Stimulated activated CD8-positive, alpha-beta memory T cell treated with anti-CD3 and anti-CD28 coated beads, Interleukin-2, amount 100 ng/mL, for 48 hours (primary cell): ENCODE measurements at places on chromosomes 3 and 15.

DNA sequence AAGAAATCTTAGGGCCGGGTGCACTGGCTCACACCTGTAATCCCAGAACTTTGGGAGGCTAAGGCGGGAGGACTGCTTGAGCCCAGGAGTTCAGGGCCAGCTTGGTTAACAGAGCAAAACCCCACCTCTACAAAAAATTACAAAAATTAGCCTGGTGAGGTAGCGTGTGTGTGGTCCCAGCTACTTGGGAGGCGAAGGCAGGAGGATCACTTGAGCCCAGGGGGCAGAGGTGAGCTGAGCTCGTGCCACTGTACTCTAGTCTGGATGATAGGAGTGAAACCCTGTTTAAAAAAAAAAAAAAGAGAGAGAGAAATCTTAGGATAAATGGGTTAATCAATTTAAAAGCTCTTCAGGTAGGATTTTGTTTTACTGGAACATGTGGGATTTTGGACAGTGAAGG is 31.2 kb upstream of the DUT start:
- DNase-seq, result no peak

- no peak for DNase-seq
Observed at GRCh38 chr3:64344721-64345207, 119.5 kb upstream of the PRICKLE2 start.

DNA sequence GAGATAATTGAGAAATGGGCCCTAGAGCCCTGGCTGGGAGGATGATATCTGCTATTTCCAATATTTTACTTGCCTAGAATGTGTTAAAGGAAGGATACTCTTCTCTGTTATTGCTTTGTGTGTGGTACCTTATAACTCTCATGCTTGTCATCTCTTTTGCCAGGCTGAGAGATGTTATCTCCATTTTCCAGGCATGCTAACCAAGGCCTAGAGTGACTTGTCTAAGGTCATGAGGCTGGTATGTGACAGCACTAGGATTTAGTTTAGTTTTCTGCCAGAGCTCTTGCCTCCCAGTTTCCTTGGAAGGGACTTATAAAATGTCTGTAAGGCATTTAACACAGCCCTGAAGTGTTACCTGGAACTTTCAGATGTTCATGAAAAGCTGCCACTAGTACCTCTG is 1.4 kb downstream of the CLK3 start:
- no peak for DNase-seq

DNA sequence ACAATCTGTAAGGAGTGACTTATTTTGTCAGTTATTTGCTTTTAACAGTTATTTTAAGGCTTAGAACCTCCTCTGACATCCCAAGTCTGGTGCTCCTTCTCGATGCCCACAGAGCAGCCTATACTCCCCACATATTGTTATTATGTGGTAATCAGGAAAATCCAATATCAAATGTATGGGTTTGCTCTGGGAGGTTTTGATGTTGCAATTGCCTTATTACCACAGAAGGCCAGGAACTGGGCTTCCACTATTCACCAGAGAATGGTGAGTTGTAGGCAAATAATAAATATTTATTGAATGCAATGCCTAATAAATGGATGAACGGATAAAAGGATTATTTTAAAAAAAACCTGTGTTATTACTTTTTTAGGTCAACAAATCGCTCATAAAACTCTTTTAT is 12.2 kb downstream of the NEK10 start:
- DNase-seq, result no peak

- no peak for DNase-seq
Observed at GRCh38 chr15:39239562-39239961, 341.3 kb upstream of the THBS1 start.

DNA sequence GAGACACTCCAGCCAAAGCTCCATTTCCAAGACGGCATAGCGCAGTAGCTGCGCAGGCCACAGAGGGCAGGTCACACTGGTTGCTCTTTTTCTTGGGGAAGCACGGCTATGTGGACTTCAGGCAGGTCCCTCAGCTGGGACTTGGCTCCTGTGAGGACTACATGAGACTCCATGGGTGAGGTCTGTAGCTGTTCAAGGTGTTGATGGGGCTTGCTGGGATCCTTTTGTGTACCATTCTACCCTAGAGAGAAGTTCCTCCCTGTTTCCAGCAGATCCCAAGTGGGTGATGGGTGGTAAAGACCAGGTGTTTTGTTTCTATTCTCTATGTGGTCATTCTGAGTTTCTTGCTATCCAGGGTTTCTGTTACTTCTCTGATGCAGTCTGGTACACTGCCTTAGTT is 183.3 kb downstream of the LPP start:
- DNase-seq, result no peak

DNA sequence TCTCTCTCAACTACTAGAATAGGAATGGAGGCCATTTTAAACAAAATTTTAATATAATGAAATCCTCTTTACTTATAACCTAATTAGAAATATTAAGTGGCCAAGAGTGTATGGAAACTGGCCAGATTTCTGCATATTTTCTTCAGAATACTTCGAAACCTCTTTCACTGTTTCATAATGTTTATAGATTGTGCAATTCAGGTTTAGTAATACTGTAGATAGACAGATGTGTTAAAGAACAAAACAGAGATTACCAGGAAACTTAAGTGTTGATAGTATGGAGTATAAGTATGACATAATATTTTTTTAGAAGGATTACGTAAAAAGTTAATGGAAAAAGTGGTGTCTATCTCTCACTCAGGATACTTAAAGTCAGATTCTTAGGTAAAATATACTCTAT is 4.7 kb downstream of the ABHD5 start:
- no peak for DNase-seq

- no peak for DNase-seq
Observed at GRCh38 chr3:7659079-7659478, 798.2 kb downstream of the GRM7 start.
